Stimulated activated CD8-positive, alpha-beta memory T cell treated with anti-CD3 and anti-CD28 coated beads, Interleukin-15, amount 100 ng/mL, for 24 hours (primary cell): ENCODE measurements at places on chromosomes 3 and 15.

DNA sequence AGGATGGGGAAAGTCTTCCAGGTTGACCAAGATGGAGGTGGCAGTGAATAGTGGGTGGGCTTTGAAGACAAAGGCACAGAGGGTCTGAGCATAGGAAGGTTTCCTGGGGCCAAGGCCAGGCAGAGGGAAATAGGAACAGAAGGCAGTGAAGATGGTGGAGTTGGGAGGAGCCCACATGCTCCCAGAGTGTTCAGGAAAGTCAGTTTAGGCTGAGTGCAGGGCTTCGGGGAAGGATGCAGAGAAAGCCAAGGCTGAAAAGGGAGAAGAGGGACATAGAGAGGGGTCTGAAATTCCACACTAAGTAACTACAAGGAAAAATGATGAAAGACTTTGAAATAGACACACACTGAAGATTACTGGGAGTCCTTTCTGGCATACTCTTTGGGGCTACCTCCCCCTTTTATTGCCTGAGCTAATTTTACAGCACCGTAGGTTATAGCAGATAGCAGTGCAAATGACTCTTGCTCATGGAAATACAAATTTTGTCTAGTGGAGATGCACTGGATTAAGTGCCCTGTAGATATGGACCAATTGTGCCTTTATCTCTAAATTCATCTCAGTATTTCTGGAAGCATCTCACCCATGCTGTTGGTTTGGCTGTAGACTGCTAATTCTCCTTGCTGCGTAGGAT, 3.8 kb downstream of the CX3CR1 start:
- DNase-seq = no peak

DNA sequence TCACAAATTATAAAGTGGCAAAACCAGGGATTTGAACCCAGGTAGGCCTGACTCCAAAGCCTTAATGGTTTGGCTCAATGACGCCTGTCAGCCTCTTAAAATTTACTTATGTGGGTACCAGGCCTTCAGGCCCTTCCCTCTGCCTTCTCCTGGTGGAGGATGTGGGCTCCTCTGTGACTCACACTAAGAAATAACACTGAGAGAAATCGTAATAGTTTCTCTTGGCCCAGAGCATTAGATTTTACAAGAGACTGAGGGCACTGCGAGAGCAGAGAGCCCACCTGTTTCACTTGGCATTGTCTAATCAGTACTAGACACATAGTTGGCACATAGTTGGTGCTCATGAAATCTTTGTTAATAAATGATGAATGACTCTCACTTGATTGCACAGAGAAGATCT, 505.2 kb downstream of the SHQ1 start:
- DNase-seq = no peak

DNA sequence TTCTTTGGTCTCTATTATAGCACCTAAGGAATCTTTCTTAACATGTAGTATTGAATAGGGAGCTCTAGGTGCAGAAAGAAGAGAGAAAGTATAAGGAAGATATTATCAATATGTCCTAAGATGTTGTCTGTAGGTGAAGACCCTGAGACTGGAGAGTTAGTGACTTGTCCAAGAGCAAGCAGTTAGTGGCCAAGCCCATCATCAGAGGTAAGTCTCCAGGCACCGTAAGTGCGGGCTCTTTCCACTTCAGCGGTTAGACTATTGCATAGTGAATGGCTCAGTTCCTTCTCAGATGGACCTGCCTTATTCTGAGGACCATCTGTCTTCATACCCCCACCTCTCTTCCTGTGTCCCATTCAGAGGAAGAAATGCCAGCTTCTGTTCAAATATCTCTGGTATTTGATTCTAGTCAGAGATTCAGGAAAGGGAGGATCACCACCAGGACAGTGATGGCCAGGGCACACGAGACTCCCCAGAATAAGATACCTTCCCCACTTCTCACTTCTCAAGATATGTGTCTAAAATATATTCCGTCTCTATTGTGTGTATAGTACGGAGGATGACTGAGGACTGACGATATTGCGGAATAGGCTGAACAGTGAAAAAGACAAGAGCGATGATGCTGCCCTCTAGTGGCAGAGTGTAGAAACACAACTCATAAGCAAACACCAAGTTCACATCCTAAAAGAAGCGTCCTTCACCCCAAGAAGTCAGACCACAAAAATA, 19.1 kb upstream of the ADGRG7 start:
- DNase-seq = no peak

DNA sequence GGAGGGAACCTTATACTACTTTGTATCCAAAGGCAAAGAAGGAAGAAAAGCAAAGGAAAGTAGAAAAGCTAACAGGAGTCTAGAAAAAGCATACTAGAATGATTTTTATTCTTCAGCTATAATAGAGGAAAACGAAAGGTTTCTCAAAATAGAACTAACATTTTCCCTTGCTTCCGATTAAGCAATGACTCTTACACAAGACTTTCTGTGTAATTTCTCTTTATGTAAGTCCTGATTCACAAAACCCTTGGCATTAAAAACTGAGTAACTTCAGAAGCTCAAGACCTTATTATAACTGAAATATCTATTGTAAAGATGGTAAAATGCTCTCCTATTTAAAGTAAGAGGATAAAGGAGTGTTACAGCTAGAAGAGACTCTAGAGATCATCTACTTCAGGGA, 97.4 kb downstream of the DTWD1 start:
- DNase-seq = no peak

DNA sequence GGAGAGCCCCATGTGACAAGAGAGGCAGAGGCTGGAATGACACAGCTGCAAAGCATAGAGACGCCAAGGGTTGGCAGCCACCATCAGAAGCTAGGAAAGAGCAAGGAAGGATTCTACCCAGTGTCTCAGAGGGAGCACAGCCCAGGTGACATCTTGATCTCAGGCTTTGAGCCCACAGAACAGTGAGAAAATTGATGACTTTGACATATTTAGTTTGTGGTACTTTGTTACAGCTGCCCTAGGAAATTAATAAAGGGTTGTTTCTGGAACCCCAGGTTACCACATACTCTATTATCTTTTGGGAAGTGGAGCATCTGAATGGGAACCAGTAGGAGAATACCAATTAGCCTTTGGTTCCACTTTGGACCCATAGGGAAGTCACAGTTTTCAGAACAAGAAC, 231.7 kb downstream of the ZNF621 start:
- no peak for DNase-seq

DNA sequence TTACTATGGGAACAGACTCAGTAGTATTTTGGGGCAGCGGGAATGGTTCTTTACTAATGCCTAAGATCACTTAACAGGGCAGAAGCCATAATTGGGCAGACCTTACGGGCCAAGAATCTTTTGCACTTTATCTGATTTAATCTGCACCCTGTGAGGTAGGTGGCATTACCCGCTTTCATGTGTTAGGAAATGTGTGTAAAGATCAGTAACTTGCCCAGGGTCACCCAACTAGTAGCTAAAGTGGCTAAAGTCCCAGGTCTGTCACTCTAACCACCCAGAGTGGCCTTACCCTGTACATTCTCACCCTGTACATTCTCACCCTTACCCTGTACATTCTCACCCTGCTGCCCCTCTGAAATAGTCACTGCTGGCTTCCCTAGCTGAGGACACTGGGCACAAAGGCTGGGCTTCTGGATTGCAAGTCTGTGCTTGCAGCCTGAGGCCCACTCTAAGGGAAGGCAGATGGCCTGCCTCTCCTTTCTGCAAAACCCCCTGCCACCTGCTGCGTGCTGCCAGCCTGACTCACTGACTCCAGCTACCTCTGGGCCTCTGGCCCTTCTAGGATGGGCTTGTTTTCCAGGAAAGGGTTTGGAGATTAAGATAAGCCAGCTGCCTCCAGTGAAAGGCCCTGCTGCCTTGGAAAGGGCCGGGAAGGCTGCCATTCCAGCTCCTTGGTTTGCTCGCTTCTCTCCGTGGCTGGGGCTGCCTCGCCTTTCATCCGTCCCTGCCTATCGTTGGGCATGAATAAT, 37.5 kb upstream of the MYZAP start:
- DNase-seq = no peak

DNA sequence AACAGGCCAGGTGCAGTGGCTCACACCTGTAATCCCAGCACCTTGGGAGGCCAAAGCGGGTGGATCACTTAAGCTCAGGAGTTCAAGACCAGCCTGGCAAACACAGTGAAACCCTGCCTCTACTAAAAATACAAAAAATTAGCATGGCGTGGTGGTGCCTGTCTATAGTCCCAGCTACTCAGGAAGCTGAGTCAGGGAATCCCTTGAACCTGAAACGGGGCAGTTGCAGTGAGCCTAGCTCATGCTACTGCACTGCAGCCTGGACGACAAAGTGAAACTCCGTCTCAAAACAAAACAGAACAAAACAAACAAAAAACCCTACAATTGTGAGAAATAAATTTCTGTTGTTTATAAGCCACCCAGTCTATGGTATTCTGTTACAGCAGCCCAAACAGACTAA, 94.7 kb downstream of the PIK3CB start:
- no peak for DNase-seq

GRCh38 chr3:71825551-71826283, 40.8 kb upstream of the PROK2 start:
- no peak for DNase-seq

GRCh38 chr3:150330872-150331271, 77.2 kb upstream of the TSC22D2 start:
- no peak for DNase-seq

GRCh38 chr15:48469681-48470080, 138.5 kb downstream of the DUT start:
- no peak for DNase-seq

DNA sequence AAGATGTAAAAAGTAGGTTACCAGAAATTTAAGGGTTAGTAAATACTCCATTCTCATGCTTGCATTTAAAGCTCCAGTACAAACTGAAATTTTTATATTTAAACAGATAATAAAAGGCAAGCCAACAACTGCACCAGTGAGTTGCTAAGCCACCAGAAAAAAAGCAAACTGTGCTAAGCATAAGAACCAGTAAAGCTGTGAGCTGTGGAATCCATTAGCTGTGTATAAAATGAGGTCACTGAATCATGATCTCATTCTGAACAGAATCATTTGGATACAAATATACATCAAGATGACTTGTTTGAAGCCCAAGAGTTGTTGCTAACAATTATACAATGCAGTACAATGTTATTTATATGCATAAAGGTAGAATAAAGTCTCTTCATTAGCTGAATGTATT, 1312.2 kb downstream of the SI start:
- DNase-seq = no peak

GRCh38 chr3:46509661-46510187, 11.9 kb downstream of the RTP3 start:
- DNase-seq = no peak

DNA sequence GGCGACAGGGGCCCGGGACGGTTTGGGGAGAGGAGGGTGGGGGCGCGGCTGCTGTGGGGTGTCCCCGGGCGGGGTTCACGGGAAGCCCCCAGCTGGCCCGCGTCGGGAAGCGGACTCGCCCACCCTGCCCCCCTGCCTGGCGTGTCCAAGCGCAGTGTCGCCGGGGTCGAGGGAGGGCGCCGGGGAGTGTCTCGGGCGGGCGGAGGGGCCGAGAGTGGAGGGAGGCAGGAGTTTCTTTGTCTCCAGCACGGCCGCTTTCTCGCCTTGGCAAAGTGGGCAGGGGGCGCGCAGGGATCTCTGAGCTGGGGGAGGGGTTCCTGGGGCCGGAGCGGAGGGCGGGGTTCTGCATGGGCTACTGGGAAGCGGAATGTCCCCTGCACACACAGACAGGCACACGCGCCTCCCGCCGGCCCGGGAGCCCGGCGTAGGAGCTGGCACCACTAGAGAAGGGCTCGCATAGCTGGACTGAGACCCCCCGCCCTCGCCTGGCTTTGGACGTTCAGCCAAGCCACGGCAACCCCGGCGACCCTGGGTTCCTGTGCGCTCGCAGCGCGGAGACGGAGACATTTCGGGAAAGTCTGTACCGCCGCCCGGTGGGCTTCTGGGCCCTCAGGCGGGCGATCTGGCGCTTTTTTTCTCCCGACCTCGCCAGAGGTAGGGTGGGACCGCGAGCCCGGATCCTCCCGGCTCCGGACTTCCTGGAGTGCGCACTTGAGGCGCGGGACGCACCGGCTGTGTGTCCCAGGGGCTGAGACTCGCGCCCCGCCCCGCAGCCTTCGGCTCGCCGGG, 822 bp downstream of the ST8SIA2 start:
- DNase-seq = no peak

GRCh38 chr3:5304789-5305683, 117.5 kb downstream of the EDEM1 start:
- no peak for DNase-seq

- no peak for DNase-seq
Measured at GRCh38 chr3:17307887-17308286, 423.1 kb downstream of the PLCL2 start.

DNA sequence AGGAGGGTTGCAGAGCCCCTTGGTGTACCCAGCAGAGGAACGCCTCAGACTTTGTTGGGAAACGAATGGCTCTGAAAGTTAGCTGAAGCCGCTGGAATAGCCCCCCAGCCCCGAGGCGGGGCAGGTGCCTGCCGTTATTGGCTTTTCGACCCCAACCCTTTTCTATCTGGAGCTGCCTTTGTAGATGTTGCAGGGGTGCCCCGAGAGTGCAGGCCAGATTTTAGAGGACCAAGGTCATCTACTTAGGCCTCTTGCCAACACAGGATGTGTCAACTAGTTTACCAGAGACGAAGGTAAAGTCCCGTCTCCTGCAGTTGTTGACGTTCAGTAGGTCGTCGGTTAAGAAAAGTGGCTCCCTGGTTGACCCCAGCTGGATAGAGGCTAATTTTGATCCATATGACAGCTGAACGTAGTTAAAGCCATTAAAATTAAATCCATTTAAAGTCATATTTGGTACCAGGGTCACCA, 579 bp upstream of the UBE3A start:
- DNase-seq = peak; percentile 7

DNA sequence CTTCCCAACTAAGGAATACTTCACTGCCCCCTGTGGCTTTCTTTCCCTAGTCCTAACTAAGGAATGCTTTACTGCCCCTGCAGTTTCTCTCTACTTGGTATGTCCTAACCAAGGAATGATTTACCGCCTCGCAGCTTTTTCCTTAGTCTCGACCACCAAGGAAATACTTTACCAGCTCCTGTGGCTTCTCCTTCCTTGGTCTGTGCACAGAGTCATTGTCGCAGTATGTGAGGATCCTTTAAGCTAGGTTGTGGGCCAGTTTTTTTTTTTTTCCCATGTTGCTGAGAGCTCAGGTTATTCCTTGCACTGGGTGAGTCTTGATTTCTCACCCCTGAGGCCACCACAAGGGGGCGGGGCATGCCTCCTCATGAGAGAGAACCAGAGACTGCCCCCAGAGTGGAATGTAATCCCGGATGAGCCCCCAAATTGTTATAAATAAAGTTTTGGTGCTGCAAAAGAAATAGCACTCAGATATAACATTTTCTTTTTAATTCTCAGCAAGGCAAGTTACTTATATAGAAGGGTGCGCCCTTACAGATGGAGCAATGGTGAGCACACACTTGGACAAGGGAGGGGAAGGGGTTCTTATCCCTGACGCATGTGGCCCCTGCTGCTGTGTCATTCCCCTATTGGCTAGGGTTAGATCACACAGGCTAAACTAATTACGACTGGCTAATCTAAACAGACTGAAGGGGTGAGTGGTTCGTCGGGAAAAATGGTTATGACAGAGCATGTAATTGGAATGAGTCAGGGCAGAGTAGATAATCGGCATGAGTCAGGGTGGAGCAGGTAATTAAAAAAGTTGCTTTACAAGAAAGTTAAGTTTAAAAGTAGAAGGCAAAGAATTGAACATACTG, 27.0 kb downstream of the NDUFB4 start:
- DNase-seq = no peak

- no peak for DNase-seq
Measured at GRCh38 chr3:136787349-136787748, 31.6 kb upstream of the SLC35G2 start.

- no peak for DNase-seq
Measured at GRCh38 chr15:50061503-50061902, 57.5 kb downstream of the ATP8B4 start.
